ELR (cell line): ENCODE measurements at places on chromosomes 7 and 10.

DNA sequence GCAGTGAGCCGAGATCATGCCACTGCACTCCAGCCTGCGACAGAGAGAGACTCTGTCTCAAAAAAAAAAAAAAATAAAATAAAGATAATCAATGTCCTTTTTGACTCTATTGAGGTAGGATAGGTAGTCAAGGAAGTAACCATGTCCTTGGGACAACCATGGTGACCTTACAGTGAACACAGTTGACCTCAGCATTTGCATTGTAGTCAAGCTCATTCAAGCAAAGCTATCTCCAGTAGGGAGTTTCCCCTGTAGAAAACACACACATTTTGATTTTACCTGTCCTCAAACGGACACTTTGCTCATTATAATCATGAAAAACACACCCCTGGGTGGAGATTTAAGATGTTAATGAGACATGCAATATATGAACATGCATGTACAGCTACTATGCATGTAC, 171.7 kb downstream of the KIF20B start:
- DNase-seq: no peak

GRCh38 chr7:143437578-143437977, 5.7 kb upstream of the TAS2R60 start:
- DNase-seq: no peak

DNA sequence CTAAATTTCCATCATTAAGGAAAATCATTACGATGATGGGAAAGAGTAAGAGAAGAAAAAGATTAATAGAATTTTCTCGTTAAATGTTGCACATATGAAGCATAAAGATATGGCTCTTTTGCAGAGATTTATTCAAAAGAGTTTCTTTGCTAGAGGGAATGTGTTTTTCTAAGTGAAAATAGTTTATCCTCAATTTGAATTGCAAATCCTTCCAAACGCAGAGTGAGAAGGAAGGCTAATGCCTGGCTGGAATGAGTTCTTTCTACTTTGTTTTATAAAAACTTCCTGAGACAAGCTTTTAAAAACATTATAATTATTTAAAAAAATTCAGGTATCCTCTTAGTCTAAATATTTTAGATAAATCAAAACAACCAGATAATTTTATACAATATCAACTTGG, 14.2 kb downstream of the CYP26A1 start:
- DNase-seq: no peak

DNA sequence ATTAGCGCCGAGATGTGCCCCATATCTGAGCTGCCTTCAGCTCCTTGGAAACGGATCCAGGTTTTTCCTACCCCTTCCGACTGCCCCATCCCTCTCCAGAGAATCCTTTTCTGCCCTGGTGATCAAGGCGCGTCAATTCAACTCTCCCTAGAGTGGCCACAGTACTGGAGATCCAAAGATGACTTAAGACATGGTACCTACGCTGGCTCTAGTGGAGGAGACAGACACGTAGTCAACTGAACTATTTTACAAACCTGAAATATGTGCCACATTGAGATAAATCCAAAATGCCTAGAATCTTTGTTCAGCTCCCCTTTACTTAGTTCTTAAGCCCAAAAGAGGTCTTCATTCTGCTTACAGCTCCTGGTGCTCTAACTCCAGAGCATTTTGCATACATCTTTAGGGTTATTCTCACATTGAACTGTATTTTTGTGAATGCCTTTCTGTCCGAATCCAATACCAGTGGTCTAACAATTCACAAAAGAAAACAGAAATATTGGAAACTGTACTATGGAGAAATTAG, 444 bp upstream of the TNPO3 start:
- no peak for DNase-seq

DNA sequence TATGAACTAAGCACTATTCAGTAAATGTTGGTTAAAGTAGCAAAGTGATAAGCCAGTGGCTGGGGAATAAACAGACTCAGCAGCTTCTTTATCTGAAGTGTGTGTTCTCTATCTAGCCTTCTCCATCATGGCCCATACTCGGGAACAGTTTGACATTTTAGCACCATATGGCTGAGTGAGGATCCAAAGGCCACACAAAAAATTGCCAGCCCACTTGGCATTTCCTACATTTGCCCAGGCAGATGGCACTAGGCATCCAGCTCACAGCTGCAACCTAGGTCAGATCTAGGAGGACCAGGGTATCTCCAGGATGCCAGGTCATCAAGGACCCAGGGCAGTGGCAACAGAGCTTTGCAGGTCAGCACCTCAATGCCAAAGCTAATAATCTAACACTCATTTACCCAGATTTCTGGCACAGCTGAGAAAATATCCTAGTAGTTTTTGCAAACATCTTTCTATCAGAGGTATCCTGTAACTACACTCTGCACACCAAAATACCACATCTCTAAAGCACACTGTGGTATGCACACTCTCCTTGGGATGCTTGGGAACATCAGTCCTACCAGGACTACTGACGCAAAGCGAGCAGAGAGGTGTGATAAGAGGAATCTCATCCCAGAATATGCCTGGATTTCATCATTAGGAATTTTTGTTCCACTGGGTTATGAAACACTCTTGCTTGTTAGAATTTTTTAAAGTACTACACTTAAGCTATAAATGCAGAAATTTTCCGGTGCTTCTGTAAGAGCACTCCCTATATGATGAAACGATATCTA, 61.7 kb downstream of the DOCK4 start:
- DNase-seq: no peak
